ENCODE measurements at places on chromosomes 11 and 22. TPM values are rescaled to one million over a fixed set of nuclear protein-coding genes. Genes with fewer than 3 reads are reported as not detected.

Gene PTPRJ
- total RNA-seq: 1.4 TPM

Gene OR4D10
- total RNA-seq: not detected

- no peak for DNase-seq
Observed at GRCh38 chr11:44718057-44718456, 8.7 kb upstream of the TSPAN18 start.

GRCh38 chr22:22431271-22432220 is 77.0 kb downstream of the ZNF280B start:
- peak; percentile 53 for DNase-seq

- DNase-seq: no peak
Observed at GRCh38 chr11:81946831-81947230, 786.8 kb downstream of the FAM181B start.

Gene TRIM48
- total RNA-seq: not detected

Gene TRIM6
- total RNA-seq: 1.7 TPM

GRCh38 chr11:35752115-35752514 is 89.5 kb downstream of the TRIM44 start:
- DNase-seq: no peak

Gene PHLDA2
- total RNA-seq: 12.5 TPM
